Germinal center (tissue), 1 donor: ENCODE measurements at places on chromosomes 7 and 10.
A peak's percentile ranks its signal among the peaks of the same experiment; 100 is the strongest.

DNA sequence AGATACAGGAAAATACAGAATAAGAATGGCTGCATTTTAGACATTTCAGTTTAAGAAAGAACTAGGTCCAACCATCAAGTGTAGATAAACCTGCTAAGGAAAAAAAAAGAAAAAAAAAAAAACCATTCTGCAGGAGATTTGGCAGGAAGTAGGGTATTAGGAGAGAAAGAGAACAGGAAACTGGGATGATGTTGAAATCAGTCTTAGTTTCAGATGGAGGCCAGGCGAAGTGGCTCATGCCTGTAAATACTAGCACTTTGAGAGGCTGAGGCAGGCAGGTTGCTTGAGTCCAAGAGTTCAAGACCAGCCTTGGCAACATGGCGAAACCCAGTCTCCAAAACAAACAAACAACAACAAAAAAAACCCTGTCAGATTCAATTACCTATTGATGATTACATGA lies 120.2 kb downstream of the RAB11FIP2 start:
- DNase-seq = no peak

GRCh38 chr7:2065528-2065927 lies 167.2 kb downstream of the MAD1L1 start:
- no peak for DNase-seq

GRCh38 chr7:66500087-66500486 lies 128.6 kb upstream of the KCTD7 start:
- DNase-seq = no peak

DNA sequence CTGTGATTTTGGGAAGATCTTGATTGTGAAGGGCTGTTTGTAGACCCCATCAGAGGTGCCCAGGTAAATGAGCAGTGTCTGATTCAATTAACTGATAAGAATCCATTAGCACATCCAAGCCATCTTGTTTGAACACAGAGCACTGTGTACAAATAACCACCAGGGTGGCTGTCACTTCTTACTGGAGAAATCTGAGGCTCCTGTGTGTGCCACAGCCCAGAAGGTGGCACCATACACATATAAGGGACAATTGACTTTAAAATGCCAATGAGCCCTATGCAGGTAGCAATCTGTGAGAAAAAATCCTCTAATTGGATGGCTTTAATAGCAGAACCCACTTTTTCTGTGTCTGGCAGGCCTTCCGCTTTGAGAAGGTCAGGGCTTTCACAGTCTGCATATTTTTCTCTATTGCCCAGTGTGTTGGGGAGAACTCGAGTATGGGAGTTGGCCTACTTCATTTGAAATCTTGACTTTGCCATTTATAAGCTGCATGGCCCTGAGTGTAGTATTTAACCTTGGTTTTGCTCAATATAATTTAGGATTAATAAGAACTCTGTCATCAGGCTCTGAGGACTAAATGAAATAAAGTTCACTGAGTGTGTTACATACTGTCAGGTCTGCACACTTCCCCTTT lies 517.4 kb downstream of the CCSER2 start:
- DNase-seq = no peak

- no peak for DNase-seq
Measured at GRCh38 chr10:12394241-12395033, 45.1 kb downstream of the CAMK1D start.

- peak; percentile 3 for DNase-seq
Measured at GRCh38 chr7:88789480-88790064, 6.0 kb downstream of the TEX47 start.

GRCh38 chr10:20596065-20596755 lies 300.9 kb downstream of the NEBL start:
- DNase-seq = no peak
